ENCODE measurements at places on chromosomes 16 and 17.

- DNase-seq, result no peak
Observed at GRCh38 chr16:72123426-72123825, 29.8 kb downstream of the DHX38 start.

DNA sequence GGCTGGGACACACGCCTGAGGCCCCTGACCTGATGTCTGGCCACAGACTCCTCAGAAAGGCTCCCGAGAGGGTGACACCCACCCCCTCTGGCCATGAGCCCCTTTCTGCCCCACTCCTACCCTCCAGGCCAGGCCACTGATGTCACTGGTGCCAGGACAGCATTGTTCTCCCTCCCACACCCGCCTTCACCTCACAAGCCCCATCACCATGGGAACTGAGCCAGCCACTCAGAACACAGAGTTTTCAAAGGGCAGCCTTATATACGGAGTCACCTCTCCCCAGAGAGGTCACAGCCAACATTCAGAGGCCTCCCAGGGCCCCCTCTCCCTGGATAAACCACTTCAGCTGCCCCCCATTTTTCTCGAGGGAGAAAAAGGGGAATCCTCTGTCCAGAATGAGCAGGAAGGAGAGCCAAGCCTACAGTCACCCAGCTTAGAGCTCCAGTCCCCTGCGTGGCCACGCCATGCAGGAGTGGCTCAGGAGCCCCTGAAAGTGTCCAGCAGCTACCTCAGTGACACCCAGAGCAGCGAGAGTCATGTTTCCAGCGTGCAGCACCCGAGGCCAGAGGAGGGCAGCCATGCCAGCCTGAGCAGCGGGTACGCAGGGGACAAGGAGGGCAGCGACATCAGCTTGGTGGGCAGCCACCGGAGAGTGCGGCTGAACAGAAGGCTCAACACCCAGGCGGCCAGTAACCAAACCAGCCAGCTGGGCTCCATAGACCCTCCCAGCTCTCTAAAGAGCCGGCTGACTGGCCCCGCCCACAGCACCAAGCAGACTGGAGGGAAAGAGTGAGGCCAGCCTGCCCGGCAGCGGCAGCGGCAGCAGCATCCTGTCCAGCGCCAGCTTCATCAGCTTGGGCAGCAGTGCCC, at the start of gene C16orf82:
C16orf82 (plus strand) TSS at position 260 of the 870 bp plus-strand sequence.
- DNase-seq, result no peak

DNA sequence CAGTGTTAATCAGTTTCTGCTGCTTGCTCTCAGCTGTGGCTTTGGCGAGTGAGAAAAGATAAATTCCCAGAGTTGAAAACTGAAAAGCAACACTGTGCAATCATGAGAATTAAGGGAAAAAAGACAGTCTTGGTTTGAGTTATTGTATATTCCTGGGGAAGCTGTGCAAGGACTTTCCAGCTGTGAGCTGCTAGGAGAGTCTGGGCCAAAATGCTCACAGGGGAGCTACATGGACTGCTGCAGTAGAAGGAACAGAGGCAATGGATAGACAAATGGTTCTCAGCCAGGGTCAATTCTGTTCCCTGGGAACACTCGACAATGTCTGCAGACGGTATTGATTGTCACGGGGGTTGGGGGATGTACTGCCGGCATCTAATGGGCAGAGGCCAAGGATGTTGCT, 102.0 kb upstream of the ADAMTS18 start:
- no peak for DNase-seq

- no peak for DNase-seq
Observed at GRCh38 chr17:64109400-64109799, 20.5 kb downstream of the ERN1 start.

DNA sequence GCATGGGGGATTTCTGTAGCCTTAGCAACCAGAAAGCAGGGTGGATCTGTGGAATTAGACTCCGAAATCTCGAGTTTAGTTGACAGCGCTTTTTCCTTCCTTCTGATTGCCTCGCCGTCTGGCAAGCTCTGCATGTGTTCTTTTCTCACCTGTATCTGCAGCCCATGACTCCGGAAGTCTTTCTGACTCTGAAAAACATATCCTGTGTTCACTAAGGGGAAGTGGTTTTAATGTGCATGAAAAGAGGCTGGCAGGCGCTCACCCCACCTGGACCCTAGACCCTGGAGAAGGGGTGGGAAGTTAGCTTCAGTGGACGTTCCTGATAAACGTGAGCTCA, 158.5 kb downstream of the RPTOR start:
- peak; percentile 43 for DNase-seq

DNA sequence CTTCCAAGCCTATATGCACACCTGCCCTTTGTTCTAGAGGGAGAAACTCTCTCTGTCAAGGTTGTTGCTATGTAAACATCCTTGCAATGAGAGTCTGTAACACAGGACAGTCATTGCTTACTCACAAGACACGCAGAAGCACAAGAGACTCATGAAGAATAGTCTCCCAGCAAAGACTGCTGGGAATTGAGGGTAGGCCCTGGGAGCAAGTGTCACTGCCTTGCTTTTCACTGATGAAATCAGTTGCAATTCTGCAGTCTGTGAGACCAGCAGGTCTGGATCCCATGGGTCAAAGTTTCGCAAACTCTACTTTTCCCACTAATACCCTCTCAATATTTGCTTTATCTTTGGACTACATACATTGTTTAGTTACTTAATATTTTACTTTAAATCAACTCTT, 177.4 kb downstream of the FTO start:
- DNase-seq, result no peak

DNA sequence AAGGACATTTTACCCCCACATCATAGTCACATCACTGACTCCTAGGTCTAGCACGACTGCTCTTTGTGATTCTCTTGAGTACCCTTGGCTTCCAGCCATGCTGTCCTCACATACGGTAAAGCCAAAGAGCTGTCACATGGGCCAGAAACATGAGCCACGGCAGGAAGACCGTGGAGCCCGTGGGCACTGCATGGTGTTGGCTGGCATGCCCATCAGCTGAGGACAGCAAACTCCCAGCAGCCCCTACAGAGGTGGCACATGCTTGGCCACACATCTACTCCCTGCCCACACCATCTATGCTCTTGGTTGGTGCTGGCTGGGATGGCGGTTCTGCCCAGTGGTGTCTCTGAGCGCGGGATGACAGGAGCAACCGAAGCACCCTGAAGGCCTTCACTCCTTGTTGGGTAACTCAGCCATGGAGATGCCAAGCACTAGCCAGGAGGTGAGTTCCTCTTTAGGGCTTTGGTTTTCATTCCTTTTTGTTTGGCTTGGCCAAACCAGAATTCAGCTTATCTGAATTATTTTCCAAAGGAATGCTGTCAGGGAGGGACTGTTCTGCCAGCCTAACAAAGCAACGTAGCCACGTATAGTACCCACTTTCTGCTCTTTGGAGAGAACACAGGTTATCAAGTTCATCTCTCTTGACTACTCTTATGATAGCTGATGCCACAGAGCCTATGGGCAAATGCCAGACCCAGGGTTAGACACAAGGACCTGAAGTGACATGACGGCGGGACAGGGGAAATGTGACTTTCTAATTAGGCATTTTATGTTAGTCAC, 10.0 kb downstream of the TNFAIP1 start:
- no peak for DNase-seq

DNA sequence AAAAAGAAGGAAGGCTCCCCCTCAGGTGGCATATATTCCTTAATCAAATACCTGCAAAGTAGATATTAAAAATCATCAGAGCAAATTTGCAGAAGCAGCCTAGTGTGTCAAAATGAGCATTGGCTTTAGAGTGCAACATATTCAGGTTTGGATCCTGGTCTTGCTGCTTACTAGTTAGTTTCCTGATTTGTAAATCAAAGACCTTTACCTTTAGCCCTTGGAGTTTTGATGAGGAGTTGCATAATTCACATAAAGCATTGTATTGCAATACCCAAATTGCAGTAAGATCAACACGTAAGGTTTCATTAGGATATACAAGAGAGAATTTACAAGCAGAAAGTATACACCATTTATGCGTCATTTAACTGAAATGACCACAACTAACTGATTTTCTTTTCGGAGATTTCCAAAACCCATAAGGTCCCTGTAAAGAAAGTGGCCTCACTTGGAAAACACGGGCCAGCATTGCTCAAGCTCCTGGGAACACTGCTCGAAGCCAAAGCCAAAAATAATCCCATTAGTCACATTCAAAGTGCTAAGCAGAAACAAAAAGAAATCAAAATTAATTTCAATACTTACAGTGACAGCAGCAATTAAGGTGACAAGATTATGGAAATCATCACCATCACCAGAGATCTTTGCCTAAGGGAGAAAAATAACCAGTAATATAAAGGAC, 415.9 kb upstream of the ERCC4 start:
- DNase-seq, result no peak

GRCh38 chr17:34287875-34288274, 2.3 kb downstream of the CCL11 start:
- DNase-seq, result no peak

GRCh38 chr17:41672153-41672552, 16.5 kb upstream of the EIF1 start:
- no peak for DNase-seq

GRCh38 chr16:85392756-85393673, 220.1 kb upstream of the GSE1 start:
- no peak for DNase-seq

GRCh38 chr17:36578671-36579070, 13.0 kb upstream of the DHRS11 start:
- no peak for DNase-seq

- DNase-seq, result no peak
Observed at GRCh38 chr17:64092952-64093451, 36.9 kb downstream of the ERN1 start.

DNA sequence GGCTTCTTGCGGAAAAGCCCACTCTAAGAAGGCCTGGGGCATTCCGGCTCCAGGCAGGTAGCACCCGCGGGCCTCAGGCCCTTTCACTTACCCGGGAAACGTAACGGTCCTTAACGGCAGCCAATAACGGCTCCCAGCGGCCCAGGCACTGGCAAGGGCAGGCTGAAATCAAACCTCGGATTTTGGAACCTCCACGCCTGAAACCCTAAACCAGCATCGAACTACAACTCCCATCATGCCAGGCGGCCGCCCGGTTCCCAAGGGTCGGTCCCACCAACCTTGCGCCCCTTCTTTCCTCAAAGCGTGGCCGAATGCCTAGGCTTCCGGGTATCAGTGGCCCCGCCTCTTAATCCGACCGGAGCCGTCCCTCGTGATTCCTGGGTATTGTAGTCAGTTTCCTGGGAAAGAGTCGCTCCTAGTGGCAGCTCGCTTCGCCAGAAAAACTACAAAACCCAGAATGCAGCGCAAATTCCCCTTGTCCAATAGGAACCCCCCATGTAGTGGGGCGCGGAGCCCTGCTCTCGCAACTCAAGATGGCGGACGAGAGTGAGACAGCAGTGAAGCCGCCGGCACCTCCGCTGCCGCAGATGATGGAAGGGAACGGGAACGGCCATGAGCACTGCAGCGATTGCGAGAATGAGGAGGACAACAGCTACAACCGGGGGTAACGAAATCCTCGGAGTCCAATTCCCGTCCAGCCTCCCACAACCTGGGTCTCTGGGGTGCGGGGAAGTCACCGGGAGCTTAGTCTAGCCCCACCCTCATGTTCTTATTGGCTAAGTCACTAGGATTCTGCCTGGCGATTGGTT, at the start of gene NMT1:
NMT1 (plus strand) TSS at position 521 of the 809 bp plus-strand sequence; CDS start at position 534, 13 bp downstream.
- peak; percentile 99 for DNase-seq

DNA sequence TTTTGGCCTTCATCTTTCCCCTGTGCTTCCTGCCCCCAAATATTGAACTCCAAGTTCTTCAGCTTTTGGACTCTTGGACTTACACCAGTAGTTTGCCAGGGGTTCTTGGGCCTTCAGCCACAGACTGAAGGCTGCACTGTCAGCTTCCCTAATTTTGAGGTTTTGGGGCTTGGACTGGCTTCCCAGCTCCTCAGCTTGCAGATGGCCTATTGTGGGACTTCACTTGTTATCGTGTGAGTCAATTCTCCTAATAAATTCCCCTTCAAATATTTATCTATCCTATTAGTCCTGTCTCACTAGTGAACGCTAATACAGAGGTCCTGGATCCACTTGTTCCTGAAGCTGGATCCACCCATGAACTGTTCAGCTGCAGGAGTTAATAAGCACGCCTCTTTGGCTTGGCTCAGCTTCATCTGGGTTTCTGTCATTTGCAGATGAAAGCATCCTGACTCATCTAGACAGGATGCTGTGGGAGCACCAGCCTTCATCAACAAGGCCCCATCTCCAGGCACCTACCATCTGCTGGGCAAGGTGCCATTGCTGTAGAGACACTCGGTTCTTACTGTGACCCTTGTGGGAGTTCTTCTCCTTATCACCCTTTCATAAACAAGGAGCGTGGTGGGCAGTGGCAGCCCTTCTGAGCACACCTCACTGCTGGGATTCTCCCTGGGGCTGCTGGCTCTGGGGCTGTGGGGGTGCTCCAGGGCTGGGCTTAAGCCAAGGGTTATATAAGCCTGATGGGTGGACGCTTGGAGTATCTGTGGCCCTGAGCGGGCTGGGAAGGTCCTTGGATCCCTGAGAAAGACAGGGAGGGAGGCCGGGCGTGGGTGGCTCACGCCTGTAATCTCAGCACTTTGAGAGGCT, 23.1 kb downstream of the LAT start:
- DNase-seq, result peak; percentile 81

- DNase-seq, result no peak
Observed at GRCh38 chr17:74019271-74019670, 184.2 kb upstream of the RPL38 start.

- no peak for DNase-seq
Observed at GRCh38 chr17:60147553-60148223, 2.1 kb upstream of the CA4 start.

GRCh38 chr16:50499254-50499653, 48.9 kb upstream of the NKD1 start:
- DNase-seq, result no peak

DNA sequence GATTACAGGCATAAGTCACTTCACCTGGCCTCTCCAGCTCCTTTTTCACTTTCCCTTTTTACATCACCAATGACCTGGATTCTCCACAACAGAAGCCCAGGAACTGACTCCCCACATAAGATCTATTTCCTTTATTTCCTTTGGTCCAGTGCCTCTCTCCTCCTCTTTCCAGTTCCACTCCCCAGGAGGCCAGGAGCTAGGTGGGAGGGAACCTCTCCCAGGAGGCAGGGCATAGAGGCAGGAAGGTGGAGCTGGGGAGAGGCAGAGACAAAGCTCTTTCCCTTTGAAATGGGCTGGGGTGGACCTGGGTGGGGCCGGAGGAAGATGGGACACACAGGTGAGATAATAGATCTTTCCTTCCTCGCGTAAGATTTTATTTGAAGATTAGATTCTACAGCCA, 318.3 kb upstream of the TNRC6C start:
- no peak for DNase-seq

GRCh38 chr17:27824745-27825144, 24.4 kb upstream of the NOS2 start:
- no peak for DNase-seq

DNA sequence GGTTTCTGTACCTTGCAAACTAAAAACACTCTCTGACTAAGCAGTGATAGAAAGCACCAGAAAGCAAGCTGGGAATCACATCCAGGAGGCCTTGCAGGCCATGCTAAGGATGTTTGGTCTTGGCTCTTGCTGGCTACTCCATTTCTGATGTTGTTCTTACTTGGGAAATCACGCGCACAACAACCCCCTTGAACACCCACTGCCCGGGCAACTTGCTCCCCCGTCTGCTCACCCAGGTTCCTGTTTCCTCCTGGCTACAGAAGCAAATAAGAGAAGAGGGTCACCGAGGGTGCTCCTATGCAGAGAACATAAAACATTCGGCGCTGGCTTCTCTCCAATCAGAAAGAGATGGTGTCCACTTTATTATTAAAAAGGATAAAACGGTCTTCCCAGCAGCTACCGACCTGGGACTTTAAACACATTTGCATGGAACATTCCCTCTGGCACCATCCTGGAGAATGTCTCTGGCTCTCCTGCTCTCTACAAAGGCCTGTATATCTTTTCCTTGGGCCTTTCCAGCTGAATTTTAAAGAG, 271.2 kb upstream of the RPL38 start:
- DNase-seq, result no peak

GRCh38 chr17:63647065-63647725, 25.0 kb downstream of the MAP3K3 start:
- DNase-seq, result no peak

- DNase-seq, result no peak
Observed at GRCh38 chr17:80308692-80309517, 48.3 kb downstream of the RNF213 start.

Measured in CD4-positive, alpha-beta T cell treated with Interleukin-15 for 4 hours (primary cell).